ENCODE measurements at places on chromosomes 2 and 18.

GRCh38 chr2:185771396-185771795, 32.8 kb downstream of the FSIP2 start:
- no peak for DNase-seq

DNA sequence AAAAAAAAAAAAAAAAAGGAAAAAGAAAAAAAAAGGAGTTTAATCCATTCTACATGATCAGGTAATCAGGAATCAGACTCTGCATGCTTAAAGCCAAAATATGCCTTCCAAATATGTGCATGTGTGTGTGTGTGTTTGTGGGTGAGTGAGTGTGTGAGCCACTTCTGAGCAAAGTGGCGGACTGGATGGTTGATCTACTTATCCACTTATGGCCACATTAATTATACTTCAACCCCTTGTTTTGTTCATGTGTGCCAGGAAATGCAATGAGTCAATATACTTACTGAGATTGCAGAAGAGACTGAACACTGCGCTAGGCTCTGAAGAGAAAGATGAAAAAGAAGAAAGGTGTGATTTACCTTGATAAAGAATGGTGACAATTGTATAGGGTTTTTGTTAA, 586.5 kb upstream of the NXPH2 start:
- DNase-seq = no peak

DNA sequence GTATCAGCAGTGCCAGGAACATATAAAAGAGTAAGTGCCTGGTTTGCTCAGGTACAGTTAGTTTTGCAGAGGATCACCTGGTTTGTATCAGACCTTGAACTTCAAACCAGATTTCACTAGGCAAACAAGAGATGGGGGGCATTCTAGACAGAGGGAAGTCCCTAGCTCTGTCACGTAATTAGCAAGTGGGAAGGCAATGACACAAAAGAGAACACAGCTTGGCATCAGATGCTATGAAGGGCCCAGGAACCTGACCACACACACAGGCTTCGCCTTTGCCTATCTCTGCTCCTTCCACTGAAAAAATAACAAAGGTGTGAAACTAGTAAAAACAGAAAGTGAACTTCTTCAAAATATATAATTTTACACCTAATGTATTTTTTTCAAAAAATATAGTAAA, 62.6 kb downstream of the CERKL start:
- DNase-seq = no peak

- DNase-seq = no peak
These were observed 42.3 kb upstream of the NCOA1 start for GRCh38 chr2:24448797-24449196.

DNA sequence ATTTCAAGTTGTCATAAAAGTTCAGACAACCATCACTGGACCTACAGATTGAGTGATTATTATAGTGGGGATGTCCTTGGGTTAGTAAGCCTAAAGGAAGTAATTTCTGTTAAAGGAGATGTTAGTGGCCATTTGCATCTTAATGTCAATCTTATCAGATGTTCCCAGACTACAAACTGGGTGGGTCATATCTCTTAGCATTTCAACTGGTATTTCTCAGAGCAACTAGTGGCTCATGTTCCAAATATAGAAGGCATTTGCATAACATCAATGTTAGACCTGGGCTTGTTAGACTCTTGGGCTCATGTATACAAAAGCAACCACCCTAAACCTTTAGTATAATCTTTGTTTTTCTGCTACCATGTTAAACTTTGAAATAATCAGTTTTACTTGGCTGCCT, 17.9 kb downstream of the PLEKHA3 start:
- DNase-seq = no peak

GRCh38 chr2:15905267-15905645, 35.1 kb upstream of the MYCN start:
- no peak for DNase-seq

- no peak for DNase-seq
These were observed 24.0 kb downstream of the C2orf49 start for GRCh38 chr2:105361102-105361889.

- DNase-seq = no peak
These were observed 352.1 kb downstream of the RBM43 start for GRCh38 chr2:150909613-150910012.

- no peak for DNase-seq
These were observed 152.1 kb upstream of the ID2 start for GRCh38 chr2:8529706-8530277.

- no peak for DNase-seq
These were observed 381.2 kb downstream of the TXNL1 start for GRCh38 chr18:56257205-56257604.

Measured in stimulated activated CD8-positive, alpha-beta memory T cell treated with anti-CD3 and anti-CD28 coated beads, Interleukin-4, amount 100 ng/mL, for 1 hour (primary cell).